B cell (primary cell): ENCODE measurements at places on chromosomes 13 and 19. TPM values are rescaled to one million over a fixed set of nuclear protein-coding genes. Genes with fewer than 3 reads are reported as not detected.

SIGLECL1 gene
- total RNA-seq, result not detected in 2 replicates

GNG7 gene
- total RNA-seq, result 153 and 160 TPM in 2 replicates

GRCh38 chr19:11995174-11995573, 30.3 kb downstream of the ZNF763 start:
- no peak for DNase-seq

- DNase-seq, result no peak
Measured at GRCh38 chr19:6406401-6406800, 13.4 kb upstream of the GTF2F1 start.
